ENCODE measurements at places on chromosomes 12 and 14.
A peak's percentile ranks its signal among the peaks of the same experiment; 100 is the strongest.

- DNase-seq: no peak
These were observed 35.2 kb downstream of the RNFT2 start for GRCh38 chr12:116773276-116773731.

DNA sequence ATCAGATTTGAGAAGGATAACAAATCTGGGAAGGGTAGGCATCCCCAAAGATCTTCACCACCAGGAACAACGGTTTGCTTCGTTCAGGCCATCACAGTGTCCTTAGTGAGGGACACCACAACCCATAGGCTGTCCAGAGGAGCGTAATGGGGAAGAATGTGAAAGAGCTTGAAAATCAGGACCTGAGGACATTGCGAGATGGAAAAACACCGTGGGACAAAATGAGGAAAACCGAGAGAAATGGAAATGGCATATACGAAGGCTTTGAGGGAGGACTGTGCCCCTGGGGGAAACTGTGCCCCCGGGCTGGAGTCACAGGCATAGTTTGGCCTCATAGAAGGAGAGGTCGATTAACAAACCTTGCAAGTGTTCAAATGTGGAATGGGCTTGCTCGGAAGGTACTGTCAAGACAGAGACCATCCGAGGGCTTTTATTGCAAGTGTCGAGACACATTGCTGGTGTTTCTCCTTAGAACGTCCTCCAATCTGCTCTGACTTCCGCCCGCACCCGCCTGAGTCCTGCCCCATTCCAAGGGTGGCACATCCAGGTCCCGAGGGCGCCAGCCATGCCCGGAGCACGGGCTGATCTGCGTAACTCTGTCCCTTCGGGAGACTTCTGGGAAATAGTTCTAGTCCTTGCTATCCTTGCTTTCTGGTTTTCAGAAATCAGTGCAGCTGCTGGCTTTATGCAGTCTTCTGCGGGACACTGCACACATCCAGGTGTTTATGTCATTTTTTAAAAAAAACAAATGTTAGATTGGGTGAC lies 885 bp upstream of the PALS1 start:
- DNase-seq: peak; percentile 4

GRCh38 chr14:55628426-55628825 lies 48.4 kb downstream of the KTN1 start:
- no peak for DNase-seq

GRCh38 chr12:116640281-116640680 lies 81.1 kb downstream of the MAP1LC3B2 start:
- DNase-seq: no peak

GRCh38 chr12:130994821-130995375 lies 41.2 kb downstream of the ADGRD1 start:
- DNase-seq: no peak
